ENCODE measurements at places on chromosomes 6 and 20. TPM values are rescaled to one million over a fixed set of nuclear protein-coding genes. Genes with fewer than 3 reads are reported as not detected.

Gene ZNF165
- total RNA-seq = 2.3 TPM

Gene PHF20
- 33.2 TPM for total RNA-seq

Gene CALHM5
- total RNA-seq = 1.7 TPM

GRCh38 chr6:71482742-71483141 lies 194.1 kb downstream of the OGFRL1 start:
- DNase-seq = no peak

DNA sequence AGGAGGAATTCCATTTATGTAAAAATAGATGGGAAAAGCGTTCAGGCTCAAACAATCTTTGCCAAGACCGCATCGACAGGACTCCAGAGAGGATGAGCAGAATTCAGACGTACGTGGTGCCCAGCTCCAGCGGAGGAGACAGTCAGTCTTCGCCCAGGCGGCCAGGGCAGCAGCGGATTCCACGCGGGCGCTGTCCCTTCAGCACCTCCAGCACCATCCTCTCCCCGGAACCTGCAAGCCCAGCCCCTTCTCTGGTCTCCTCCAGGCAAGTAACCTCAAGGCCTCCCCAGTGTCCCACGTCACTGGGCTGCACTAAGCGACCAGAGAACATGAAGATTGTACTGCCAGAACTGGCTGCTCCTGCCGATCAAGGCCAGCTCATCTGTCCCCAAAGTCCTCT lies 2.8 kb upstream of the KCNQ2 start:
- DNase-seq = no peak

- no peak for DNase-seq
Measured at GRCh38 chr6:169887529-169888140, 136.2 kb downstream of the ERMARD start.

All from esophagus squamous epithelium (tissue), 5 donors.